ENCODE measurements at places on chromosomes 4 and X. TPM values are rescaled to one million over a fixed set of nuclear protein-coding genes. Genes with fewer than 3 reads are reported as not detected.
A peak's percentile ranks its signal among the peaks of the same experiment; 100 is the strongest.

MAGEB1 gene
- polyA plus RNA-seq: not detected

HTN1 gene
- polyA plus RNA-seq: not detected

POF1B gene
- 47.5 TPM for polyA plus RNA-seq

PLXNB3 gene
- polyA plus RNA-seq: 5.0 TPM

DNA sequence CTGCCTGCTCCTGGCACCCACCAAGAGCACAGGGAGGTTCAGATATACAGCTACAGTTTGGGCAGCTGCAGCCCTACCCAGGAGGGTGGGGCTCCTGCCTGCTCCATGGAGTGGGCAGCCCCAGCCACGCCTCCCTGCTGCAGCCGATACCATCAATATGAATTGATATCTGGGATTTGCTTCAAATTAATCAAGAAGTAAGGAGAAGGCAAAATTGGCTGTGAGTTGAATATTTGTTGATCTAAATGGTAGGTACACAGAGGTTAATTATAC is 31.2 kb upstream of the ZNF280C start:
- peaks cover 16% of the 10 kb centered on the region for H3K4me1 ChIP-seq
- H3K36me3 ChIP-seq: no peaks in the 10 kb centered on the region
- DNase-seq: no peak
- H3K27ac ChIP-seq: no peak overlapping the region
- no peak overlapping the region for H3K4me3 ChIP-seq

- no peaks in the 10 kb centered on the region for H3K4me1 ChIP-seq
- no peaks in the 10 kb centered on the region for H3K36me3 ChIP-seq
- no peak overlapping the region for H3K4me3 ChIP-seq
- H3K27me3 ChIP-seq: no peaks in the 10 kb centered on the region
- no peak overlapping the region for H3K27ac ChIP-seq
- DNase-seq: no peak
Measured at GRCh38 chrX:70336767-70337166, 46.9 kb downstream of the KIF4A start.

DNA sequence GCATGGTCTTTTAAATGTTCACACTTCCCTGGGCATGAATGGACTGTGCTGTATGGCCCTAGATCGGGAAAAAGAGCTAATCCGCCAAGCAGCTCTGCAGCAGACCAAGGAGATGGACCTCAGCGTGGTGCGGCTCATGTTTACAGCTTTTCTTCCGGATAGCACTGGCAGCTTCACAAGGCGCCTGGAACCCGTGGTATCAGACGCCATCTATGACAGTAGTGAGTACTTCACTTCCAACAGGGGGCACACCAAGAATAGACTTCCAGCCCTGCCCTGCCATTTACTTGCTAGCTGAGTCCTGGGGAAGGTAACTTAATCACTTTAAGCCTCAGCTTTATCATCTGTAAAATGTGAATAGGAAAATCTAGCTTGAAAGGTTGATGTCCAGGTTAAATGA is 77.7 kb downstream of the NFKB1 start:
- H3K4me3 ChIP-seq: no peak overlapping the region
- H3K4me1 ChIP-seq: no peaks in the 10 kb centered on the region
- H3K27ac ChIP-seq: no peak overlapping the region
- DNase-seq: no peak
- H3K36me3 ChIP-seq: peaks cover 40% of the 10 kb centered on the region

DNA sequence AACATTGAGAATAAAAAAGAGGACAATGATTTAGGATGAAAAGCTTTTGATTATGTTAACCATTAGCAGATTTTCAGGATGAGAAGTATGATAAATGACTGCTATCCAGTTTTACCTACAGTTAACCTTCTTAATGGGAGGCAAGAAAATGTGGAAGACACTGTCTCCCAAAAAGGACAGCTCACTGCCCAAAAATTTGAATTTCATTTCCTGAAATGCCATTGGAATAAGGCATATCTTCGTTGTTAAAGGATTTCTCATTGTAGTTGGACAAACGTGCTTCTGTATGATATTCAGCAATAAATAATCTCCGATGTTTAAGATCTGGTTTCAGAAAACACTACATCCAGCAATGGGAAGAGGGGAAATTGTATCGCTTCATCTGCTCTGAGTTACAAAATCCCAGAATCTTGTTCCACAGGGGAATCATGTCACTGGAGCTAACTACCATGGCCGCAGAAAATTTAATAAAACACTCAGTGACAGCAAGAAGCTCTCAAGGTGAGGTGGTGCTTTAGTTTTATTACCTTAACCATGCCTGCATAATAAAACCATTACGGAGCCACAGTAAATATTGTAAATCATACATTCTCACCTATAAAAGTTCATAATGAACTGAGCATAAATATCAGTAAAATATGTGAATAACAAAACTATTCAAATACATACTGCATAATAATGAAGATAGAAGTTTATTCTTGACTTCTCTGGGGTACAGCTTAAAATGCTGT is 552.3 kb downstream of the PCDH7 start:
- no peak for DNase-seq
- H3K4me1 ChIP-seq: peaks cover 12% of the 10 kb centered on the region
- no peak overlapping the region for H3K4me3 ChIP-seq
- H3K36me3 ChIP-seq: no peaks in the 10 kb centered on the region
- no peaks in the 10 kb centered on the region for H3K27me3 ChIP-seq
- H3K27ac ChIP-seq: peak overlapping the region; percentile 1

- no peak overlapping the region for H3K27ac ChIP-seq
- H3K4me3 ChIP-seq: no peak overlapping the region
- no peaks in the 10 kb centered on the region for H3K27me3 ChIP-seq
Measured at GRCh38 chrX:53022381-53022780, 26.2 kb upstream of the GPR173 start.

All from large intestine (tissue), 12 donors.